ENCODE measurements at places on chromosomes 7 and 10.

GRCh38 chr7:131329176-131329570, 1.5 kb downstream of the MKLN1 start:
- peaks cover 40% of the 10 kb centered on the region for H3K4me1 ChIP-seq
- no peak for DNase-seq
- H3K27me3 ChIP-seq, result no peaks in the 10 kb centered on the region
- peak overlapping the region; percentile 92 for H3K4me3 ChIP-seq
- H3K27ac ChIP-seq, result peak overlapping the region; percentile 96
- H3K36me3 ChIP-seq, result peaks cover 5% of the 10 kb centered on the region

DNA sequence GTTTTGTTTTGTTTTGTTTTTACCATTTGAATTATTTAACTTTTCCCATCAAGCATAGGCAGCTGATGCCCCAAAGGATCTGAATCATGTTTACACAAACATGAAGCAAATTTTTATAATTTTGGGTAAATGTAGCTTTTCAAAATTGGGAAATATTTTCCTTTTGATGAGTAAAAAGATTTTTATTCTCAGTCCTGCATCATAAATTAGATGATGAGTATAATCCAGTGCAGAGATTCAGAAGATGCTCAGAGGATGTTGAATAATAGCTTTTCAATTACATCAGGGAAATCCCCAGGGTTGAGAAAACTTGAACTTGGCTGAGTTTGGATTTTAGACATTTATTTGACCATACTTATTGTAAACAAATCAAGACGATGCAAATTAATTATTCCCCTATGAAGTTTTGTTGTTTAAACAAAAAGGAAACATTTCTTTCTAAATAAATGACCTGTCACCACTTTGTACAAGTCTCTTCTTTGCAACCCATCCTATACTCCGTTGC, 121.7 kb downstream of the FAM204A start:
- peaks cover 47% of the 10 kb centered on the region for H3K27me3 ChIP-seq
- no peak overlapping the region for H3K27ac ChIP-seq
- no peaks in the 10 kb centered on the region for H3K36me3 ChIP-seq
- H3K4me3 ChIP-seq, result no peak overlapping the region
- no peak for DNase-seq
- H3K4me1 ChIP-seq, result no peaks in the 10 kb centered on the region

GRCh38 chr7:114422507-114423501, 8.2 kb downstream of the FOXP2 start:
- no peaks in the 10 kb centered on the region for H3K36me3 ChIP-seq
- no peak for DNase-seq
- H3K27ac ChIP-seq, result no peak overlapping the region
- H3K4me1 ChIP-seq, result no peaks in the 10 kb centered on the region

GRCh38 chr10:87750817-87751216, 67.2 kb downstream of the ATAD1 start:
- peak overlapping the region; percentile 0 for H3K27ac ChIP-seq
- H3K36me3 ChIP-seq, result peaks cover 13% of the 10 kb centered on the region
- H3K4me1 ChIP-seq, result peaks cover 27% of the 10 kb centered on the region
- no peak overlapping the region for H3K4me3 ChIP-seq
- no peaks in the 10 kb centered on the region for H3K27me3 ChIP-seq

GRCh38 chr7:82335927-82336326, 107.7 kb downstream of the CACNA2D1 start:
- H3K4me3 ChIP-seq, result no peak overlapping the region
- no peaks in the 10 kb centered on the region for H3K4me1 ChIP-seq
- no peak for DNase-seq
- H3K27ac ChIP-seq, result no peak overlapping the region

GRCh38 chr7:155333346-155334234, 35.9 kb downstream of the INSIG1 start:
- H3K27me3 ChIP-seq, result no peaks in the 10 kb centered on the region
- H3K4me3 ChIP-seq, result no peak overlapping the region
- no peak overlapping the region for H3K27ac ChIP-seq
- H3K36me3 ChIP-seq, result no peaks in the 10 kb centered on the region
- H3K4me1 ChIP-seq, result peaks cover 5% of the 10 kb centered on the region

All from natural killer cell treated with Interleukin-12 subunit alpha and Interleukin-12 subunit beta and Interleukin-15 and Interleukin-18, amount 100 ng/mL, for 72 hours (primary cell).